ENCODE measurements at places on chromosomes 12 and 14. TPM values are rescaled to one million over a fixed set of nuclear protein-coding genes. Genes with fewer than 3 reads are reported as not detected.
A peak's percentile ranks its signal among the peaks of the same experiment; 100 is the strongest.

GRCh38 chr14:54562334-54562733 lies 4.6 kb upstream of the SAMD4A start:
- H3K27me3 ChIP-seq, result peaks cover 4% of the 10 kb centered on the region
- DNase-seq, result no peak
- H3K36me3 ChIP-seq, result no peaks in the 10 kb centered on the region
- H3K4me1 ChIP-seq, result peaks cover 11% of the 10 kb centered on the region
- no peak overlapping the region for H3K27ac ChIP-seq
- no peak overlapping the region for H3K4me3 ChIP-seq

DNA sequence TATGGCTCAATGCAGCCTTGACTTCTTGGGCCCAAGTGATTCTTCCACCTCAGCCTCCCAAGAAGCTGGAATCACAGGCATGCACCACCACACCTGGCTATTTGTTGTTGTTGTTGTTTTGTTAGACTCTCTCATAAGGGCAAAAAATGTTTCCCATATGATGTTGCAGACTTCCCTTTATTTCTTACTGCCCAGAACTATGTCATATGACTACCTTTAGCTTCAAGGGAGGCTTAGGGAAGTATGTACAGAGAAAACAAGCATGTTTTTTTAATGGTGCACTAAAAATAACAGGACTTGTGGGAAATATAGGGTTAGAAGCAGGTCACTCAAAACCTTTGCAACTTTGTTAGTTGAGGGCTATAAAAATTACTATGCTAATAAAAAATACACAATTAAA lies 4.3 kb upstream of the GPR19 start:
- peaks cover 10% of the 10 kb centered on the region for H3K36me3 ChIP-seq
- no peak overlapping the region for H3K4me3 ChIP-seq
- H3K27me3 ChIP-seq, result no peaks in the 10 kb centered on the region
- no peak overlapping the region for H3K27ac ChIP-seq
- DNase-seq, result no peak

GRCh38 chr12:93130366-93131054 lies 201.4 kb upstream of the EEA1 start:
- DNase-seq, result no peak
- H3K4me1 ChIP-seq, result peaks cover 7% of the 10 kb centered on the region
- no peaks in the 10 kb centered on the region for H3K27me3 ChIP-seq
- H3K4me3 ChIP-seq, result no peak overlapping the region

DNA sequence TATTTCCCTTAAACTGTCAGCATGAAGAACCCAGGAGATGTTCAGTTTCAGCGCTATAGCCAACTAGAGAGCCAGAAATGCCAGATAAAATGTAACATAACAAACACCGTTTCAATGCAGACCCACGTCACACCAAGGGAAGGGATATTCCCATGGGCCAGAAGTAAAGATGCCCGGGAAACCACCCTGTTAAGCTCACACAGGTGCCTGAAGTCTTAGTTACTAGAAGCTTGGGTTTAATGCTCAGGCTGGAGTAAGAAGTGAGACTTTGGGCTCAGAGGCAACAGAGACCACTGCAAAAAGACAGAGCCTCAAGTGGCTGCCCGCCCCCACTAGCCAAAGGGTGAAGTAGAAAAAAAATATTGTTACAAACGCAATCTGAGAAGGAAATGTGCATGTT lies 52.3 kb downstream of the SYNE3 start:
- H3K4me3 ChIP-seq, result no peak overlapping the region
- peak overlapping the region; percentile 76 for H3K27ac ChIP-seq
- peaks cover 64% of the 10 kb centered on the region for H3K4me1 ChIP-seq
- peaks cover 11% of the 10 kb centered on the region for H3K36me3 ChIP-seq

DNA sequence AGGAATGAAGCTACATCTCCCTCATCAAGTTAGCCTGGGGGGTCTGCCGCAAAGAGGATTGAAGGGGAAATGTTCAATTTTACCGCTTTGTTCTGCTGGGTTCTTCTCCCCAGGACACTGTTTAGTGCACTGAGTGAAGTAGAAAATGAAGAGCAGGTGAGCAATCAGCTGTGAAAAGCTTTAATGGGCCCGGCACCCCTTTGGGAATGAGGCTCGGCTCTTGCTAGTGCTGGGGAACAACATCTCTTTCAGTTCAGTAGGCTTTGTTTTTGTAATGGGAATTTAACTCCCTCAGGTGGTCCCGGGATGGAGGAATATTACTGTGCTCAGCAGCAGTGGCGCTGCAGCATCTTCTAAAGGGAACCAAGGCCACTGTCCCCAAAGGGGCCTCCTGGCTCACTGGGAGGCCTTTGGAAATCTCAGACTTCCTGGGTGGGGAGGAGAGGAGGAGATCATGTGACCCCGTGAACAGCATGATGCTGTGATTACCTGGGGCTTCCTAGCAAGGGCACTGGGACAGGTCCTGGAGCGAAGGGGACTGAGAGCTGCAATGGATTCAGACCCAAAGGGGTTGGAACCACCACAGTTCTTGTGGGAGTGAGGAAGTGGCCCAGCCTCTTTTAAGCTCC lies 85.2 kb upstream of the MAX start:
- peaks cover 4% of the 10 kb centered on the region for H3K27me3 ChIP-seq
- H3K27ac ChIP-seq, result no peak overlapping the region
- no peak overlapping the region for H3K4me3 ChIP-seq

GRCh38 chr14:90453401-90453951 lies 56.6 kb downstream of the CALM1 start:
- no peaks in the 10 kb centered on the region for H3K36me3 ChIP-seq
- DNase-seq, result no peak
- H3K27ac ChIP-seq, result no peak overlapping the region
- no peak overlapping the region for H3K4me3 ChIP-seq
- no peaks in the 10 kb centered on the region for H3K27me3 ChIP-seq

GRCh38 chr14:93752980-93753561 lies 35.2 kb downstream of the PRIMA1 start:
- H3K4me1 ChIP-seq, result no peaks in the 10 kb centered on the region
- H3K27me3 ChIP-seq, result peaks cover 1% of the 10 kb centered on the region
- no peak overlapping the region for H3K27ac ChIP-seq
- no peak overlapping the region for H3K4me3 ChIP-seq

DNA sequence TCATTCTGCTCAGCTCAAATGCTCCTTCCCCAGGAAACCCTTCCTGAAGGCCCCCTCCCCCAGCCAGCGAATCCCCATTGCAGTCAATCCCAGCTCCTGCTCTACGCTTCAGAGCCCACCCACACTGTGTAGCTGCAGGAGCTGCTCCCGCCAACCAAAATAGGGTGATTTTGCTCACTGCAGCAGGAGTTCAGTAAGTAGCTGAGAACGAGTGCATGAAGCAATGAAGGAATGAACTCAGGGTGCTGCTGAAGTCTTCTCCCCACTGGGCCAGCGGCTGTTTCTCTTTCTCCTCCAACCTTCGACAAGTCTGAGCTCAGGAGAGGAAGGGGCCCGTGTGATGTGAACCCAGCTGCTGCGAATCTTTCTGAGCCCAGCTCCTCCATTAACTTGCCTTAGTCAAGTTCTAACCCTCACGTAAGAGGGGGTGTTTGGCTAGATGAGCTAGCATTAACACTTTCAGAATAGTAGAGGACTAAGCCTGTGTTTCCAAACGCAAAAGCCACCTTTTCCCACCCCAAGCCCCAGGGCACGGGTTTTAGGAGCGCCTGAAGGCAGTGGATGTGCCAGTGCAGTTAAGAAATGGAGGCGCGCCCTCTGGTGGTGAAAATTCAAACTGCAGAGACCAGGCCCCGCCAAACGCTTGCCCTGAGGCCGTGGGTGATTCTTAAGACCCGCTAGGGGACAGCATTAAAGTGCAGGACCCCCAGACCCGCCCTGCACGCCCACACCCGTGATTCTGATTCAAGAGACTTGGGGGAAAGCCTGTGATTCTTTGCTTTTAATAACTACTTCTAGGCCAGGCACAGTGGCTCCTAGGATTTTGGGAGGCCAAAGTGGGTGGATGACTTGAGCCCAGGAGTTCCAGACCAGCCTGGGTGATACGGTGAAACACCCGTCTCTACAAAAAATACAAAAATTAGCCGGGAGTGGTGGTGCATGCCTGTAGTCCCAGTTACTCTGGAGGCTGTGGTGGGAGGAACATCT lies 11.9 kb upstream of the SERPINA4 start:
- H3K4me1 ChIP-seq, result no peaks in the 10 kb centered on the region
- DNase-seq, result peak; percentile 74
- H3K27ac ChIP-seq, result no peak overlapping the region

DNA sequence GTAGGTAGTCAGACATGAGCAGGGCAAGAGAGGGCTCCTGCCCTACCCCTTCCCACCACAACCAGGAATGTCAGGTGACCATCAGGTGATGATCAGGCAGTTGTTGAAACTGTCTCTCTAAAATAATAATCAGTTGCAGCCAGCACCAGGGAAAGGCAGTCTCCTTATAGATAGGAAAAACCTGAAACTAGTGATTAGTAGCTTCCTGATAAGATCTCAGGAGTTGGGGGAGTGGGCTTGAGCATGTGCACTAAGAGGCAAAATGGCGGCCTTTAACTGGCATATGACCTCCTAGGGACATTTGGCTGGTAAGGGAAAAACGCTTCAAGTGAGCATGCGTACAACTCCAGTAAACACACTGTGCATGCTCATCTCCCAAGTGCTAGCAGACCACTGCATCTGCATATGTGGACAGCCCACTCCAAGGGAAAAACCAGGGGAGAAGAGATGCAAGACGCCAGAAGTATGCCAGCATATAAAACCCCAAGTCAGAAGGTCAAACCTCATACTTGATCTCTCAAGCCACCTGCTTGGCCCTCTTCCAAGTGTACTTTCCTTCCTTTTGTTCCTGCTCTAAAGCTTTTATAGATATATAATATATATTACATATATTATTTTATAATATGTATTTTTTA lies 37.1 kb downstream of the TGFB3 start:
- DNase-seq, result no peak
- no peak overlapping the region for H3K4me3 ChIP-seq
- no peaks in the 10 kb centered on the region for H3K36me3 ChIP-seq
- no peak overlapping the region for H3K27ac ChIP-seq

DNA sequence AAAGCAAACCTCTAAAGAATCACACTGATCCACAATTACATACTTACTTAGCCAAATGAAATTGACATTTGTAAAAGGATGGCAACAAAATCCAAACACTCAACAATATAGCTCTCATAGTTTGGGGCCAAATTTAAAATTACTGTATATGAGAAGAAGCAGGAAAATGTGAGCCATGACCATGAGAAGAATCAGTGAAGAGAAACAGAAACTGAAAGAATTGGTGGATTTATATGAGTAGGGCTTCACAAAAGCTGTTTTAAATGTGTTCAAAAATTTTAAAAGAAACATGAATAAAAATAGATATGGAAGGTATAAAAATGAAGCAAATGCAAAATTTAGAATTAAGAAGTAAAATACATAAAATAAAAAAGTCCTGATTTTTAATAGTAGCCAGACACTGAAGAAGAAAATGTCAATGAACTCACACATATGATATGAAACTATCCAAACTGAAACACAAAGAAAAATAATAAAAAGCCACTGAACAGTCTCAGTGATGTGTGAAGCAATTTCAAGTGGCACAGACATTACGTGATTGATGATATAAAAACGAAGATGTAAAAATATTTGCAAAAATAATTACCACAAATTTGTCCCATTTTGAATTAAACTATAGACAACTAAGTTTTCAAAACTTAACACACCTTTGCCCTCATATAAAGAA lies 87.9 kb upstream of the MDGA2 start:
- no peak overlapping the region for H3K27ac ChIP-seq
- H3K4me1 ChIP-seq, result no peaks in the 10 kb centered on the region
- no peaks in the 10 kb centered on the region for H3K27me3 ChIP-seq
- DNase-seq, result no peak
- no peak overlapping the region for H3K4me3 ChIP-seq

DNA sequence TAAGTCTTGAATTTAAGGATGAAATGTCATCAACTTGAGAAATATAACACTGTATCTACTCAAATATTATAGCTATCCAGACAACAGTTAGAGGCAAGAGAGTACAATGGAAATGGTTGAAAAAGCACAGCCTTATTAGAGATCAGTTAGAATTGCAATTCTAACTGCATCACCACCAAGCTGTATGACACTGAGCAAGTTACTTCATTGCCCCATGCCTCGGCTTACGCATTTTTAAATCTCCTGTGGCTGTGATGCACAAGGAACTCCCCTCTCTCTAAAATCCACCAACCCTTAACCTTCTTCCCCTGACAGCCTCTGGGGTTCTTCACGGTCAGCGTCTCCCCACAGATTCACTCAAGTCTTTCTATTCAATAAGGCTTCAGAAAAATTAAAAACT lies 75.1 kb downstream of the MED13L start:
- peaks cover 47% of the 10 kb centered on the region for H3K4me1 ChIP-seq
- H3K27ac ChIP-seq, result no peak overlapping the region
- no peak for DNase-seq
- H3K36me3 ChIP-seq, result peaks cover 5% of the 10 kb centered on the region

DNA sequence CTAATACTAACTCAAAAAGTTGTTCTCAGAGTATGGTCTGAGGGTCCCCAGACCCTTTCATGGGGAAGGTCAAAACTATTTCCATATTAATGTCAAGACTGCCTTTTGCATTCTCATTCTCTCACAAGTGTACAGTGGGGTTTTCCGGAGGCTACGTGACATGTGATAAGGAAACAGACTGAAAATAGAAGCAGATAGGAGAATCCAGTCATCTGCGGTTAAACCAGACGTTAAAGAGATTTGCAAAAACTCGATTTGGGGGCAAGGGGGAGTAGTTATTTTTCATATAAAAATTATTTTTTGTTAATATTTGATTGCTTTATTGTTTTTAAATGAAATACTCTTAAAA lies 1.0 kb upstream of the NAP1L1 start:
- H3K4me3 ChIP-seq, result peak overlapping the region; percentile 93
- H3K27ac ChIP-seq, result peak overlapping the region; percentile 99
- H3K4me1 ChIP-seq, result peaks cover 30% of the 10 kb centered on the region

GRCh38 chr12:129696926-129697325 lies 206.9 kb downstream of the TMEM132D start:
- no peak overlapping the region for H3K27ac ChIP-seq
- DNase-seq, result no peak
- no peaks in the 10 kb centered on the region for H3K4me1 ChIP-seq
- no peak overlapping the region for H3K4me3 ChIP-seq

DNA sequence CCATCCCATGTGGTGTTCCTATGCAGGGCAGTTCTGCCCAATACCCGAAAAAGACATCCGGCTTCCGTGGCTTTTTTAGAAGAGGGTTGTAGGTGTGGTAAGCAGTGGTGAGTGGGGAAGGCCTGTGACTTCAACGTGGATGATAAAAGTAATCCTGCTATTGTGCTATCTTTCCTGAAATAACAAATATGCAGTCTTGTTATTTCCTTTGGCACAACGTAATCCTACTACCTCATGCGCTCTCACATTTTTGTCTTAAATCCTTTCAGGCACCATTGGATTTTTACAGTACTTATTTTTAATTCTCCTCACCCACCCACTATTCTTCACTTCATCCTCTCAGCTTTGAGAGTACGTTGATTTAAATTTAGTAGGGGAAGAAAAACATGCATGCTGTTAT lies 96.8 kb downstream of the IPO8 start:
- no peak overlapping the region for H3K4me3 ChIP-seq
- DNase-seq, result no peak
- H3K27ac ChIP-seq, result no peak overlapping the region
- H3K36me3 ChIP-seq, result peaks cover 11% of the 10 kb centered on the region

GRCh38 chr14:29716150-29716549 lies 211.5 kb downstream of the PRKD1 start:
- H3K36me3 ChIP-seq, result no peaks in the 10 kb centered on the region
- no peaks in the 10 kb centered on the region for H3K4me1 ChIP-seq
- no peak overlapping the region for H3K27ac ChIP-seq
- no peak overlapping the region for H3K4me3 ChIP-seq

The AGAP2 gene
- total RNA-seq, result 34.0 TPM

The PLEKHA5 gene
- 7.4 TPM for total RNA-seq

The HELB gene
- 21.8 TPM for total RNA-seq

The SERPINA12 gene
- total RNA-seq, result not detected

The NGB gene
- not detected for total RNA-seq

The CD27 gene
- total RNA-seq, result 39.3 TPM

The ERC1 gene
- 21.8 TPM for total RNA-seq

The ARHGEF25 gene
- total RNA-seq, result 1.4 TPM

The SLC11A2 gene
- 41.6 TPM for total RNA-seq

The BATF gene
- 171 TPM for total RNA-seq

The GPRC5D gene
- total RNA-seq, result 0.46 TPM
